ENCODE measurements at places on chromosomes 2 and 18.

- no peak for DNase-seq
Measured at GRCh38 chr2:68396093-68396492, 31.0 kb downstream of the PLEK start.

GRCh38 chr2:260507-261161 lies 3.2 kb downstream of the SH3YL1 start:
- DNase-seq, result no peak

DNA sequence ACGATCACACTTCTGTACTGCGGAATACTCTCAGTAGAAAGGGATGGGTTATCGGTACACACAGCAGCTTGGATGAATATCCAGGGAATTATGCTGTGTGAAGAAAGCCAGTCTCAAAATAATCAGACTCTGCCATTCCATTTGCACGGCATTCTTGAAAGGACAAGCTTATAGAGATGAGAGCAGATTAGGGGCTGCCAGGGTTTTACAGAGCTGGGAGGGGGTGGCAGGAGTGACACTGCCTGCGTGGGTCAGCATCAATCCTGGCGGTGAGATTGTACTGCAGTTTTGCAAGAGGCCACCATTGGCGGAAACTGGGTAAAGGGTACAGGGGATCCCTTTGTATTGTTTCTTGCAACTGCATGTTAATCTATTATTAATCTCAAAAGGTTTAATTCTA lies 16.6 kb downstream of the KCNG2 start:
- no peak for DNase-seq

GRCh38 chr2:47897883-47898731 lies 8.2 kb downstream of the FBXO11 start:
- DNase-seq, result no peak

GRCh38 chr2:9714630-9715214 lies 83.9 kb upstream of the YWHAQ start:
- DNase-seq, result no peak
